Body of pancreas (tissue), 4 donors: ENCODE measurements at places on chromosomes 6 and 20. TPM values are rescaled to one million over a fixed set of nuclear protein-coding genes. Genes with fewer than 3 reads are reported as not detected.
A peak's percentile ranks its signal among the peaks of the same experiment; 100 is the strongest.

- DNase-seq = no peak
These were observed 9.4 kb downstream of the RAB5IF start for GRCh38 chr20:36614781-36615557.

The RAMACL gene
- 0.99 TPM for total RNA-seq

The HEY2 gene
- 2.6 TPM for total RNA-seq

DNA sequence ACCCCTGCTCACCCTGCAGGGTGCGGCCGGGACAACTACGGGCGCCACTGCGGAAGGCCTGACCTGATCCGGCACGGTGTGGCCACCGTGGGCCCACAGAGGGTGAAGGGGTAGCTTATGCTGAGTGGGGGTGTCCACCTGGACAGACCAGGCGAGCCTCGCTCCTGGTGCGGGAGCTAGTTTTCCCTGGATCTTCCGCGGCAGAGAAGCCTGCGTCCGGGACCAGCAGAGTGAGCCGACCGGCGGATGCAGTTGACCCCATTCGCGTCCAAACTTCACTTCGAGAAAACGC lies 38.2 kb downstream of the NCR2 start:
- no peak for DNase-seq

DNA sequence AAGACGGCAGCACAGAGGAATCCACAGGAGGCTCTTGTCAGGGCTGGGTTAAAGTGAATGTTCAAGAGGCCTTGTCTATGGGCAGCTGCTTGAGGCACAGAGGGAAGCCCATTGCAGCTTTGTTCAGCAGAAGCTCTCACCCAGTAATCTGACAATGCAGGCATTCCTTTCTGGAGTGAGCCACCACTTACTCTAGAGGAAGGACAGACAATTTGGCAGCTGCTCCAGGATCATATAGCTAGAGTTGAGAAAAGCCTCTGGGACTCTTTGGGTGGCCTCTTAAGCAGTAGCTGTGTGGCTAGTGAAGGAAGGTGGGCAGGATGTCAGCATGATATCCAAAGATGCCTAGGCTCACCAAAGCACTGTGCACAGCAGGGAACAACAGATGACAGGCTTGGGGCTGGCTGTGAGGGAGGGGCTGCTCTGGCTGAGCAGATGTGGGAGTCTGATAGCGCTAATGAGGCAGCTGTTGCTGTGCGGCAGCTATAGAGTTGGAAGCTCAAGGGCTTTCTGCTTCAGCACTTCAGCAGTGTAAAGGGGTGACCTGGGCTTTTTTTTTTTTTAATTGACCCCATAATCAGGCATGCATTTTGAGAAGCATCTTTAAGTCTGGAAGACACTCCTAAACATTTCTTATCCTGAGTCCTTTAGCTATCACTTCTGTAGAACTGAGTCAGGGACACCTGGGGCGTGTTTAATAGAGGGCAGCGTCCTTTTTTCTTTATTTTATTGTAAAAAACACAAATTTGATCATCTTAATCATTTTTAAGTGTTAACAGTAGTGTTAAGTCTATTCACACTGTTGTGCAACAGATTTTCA lies 27.2 kb downstream of the CMTR1 start:
- no peak for DNase-seq

DNA sequence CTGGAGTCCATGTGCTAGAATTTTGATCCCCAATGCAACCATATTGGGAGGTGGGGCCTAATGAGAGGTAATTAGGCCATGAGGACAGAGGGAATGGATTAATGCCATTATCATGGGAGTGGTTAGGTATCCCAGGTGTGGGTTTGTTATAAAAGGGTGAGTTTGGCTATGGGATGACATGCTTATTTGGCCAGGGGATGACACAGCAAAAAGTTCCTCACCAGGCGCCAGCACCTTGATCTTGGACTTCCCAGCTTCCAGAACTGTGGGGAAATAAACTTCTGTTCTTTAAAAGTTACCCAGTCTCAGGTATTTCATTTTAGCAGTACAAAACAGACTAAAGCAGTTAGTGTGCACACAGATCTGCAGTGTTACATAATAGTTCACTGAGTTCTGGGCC lies 84.1 kb downstream of the ADGB start:
- no peak for DNase-seq

DNA sequence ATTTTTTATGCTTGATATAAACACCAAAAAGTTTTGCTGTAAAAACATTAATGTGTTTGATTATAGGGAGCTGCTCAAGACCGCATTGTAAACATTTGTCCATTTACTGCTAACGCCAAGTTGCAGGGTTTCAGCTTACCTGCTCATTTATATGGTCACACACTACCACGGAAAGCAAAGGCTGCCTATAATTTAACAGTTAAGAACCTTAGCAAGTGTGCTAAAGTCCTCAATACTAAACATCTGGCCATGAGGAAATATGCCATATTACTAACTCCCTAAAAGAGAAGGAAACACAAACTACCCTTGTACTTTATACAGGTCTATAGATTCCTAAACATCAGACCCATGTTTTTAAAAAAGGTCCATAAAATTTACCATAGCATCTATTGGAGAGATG lies 129.5 kb downstream of the ASCC3 start:
- no peak for DNase-seq

- no peak for DNase-seq
These were observed 108.8 kb downstream of the PREX1 start for GRCh38 chr20:48718786-48719578.

The MDC1 gene
- 11.4 TPM for total RNA-seq

The ADGRB3 gene
- total RNA-seq = 1.3 TPM

DNA sequence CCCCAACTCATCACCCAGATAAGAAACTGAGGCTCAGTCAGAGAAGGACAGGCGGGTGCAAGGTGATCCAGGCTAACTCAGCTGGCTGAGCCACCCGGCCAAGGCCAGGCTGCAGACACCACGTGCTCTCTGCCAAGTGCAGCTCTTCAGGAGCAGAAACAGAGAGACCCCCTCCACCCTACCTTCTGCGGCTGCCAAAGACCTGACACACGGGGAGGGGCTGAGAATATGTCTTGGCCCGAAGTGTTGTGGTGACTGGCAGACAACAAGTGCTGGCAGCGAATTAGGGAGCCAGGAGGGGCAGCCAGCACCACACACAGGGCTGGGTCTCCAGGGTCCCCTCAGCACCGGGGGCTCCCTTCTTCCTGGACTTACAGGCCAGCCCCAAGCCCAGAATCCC lies 22.5 kb downstream of the PREX1 start:
- DNase-seq = no peak

DNA sequence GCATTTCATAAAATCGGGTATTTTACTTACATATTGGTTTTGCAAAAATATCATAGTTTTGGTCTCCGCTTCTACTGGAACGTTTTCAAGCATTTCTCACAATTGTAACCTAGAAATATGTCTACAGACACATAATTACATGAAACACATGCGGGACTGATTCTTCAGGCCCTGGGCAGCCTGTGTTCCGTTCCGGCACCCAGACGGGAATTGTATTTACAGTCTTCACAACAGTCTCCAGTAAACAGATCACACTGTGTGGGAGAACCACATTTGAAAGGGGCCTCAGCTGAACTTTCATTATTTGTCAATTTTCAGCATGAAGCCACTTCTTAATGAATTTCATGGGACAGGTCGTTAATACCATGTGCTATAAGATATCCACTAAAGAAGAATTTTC lies 196.9 kb downstream of the DST start:
- DNase-seq = no peak

DNA sequence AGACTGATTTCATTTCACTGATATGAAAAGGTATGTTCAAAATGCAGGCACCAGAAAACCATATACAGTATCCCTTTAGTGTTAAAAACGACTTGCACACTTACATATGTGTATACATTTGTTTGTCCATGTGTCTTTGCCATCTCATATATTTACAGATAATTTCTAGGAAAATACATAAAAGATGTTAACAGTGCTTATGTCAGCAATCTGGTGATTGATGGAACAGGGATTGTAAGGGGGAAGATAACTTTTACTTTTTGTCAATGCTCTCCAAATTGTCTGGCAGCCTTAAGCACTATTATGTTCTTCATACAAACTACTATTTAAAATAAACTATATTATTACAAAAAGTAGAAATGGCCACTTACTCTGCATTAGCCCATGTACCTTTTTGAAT lies 238.5 kb upstream of the DEFB112 start:
- DNase-seq = no peak

GRCh38 chr6:23394681-23395080 lies 731.3 kb upstream of the NRSN1 start:
- no peak for DNase-seq

DNA sequence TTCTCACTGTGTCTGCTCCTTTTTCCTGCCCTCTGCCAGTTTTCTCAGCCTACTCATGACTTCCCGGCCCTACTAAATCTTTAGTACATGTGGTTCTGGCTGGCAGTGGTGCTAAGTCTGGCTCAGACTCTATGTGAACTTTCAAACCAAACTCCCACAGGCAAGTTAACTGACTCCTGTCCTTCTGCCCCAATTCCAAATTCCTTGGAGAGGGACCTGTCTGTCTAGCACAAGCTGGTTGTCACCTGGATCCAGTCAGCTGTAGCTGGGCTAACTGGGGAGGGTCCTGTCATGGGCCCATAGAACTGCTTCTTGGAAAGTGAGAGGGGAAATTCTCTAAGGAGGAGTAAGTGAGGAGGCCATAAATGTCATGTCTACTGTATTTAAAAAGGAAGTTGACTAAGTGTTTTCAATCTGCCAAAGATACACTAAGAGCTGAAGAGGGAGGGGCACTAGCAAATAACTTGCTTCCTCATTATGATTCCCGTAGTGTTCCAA lies 240.1 kb downstream of the KCNQ5 start:
- DNase-seq = no peak

The CAPN11 gene
- not detected for total RNA-seq

The SPATA25 gene
- 2.6 TPM for total RNA-seq

GRCh38 chr6:52829046-52829817 lies 11.4 kb downstream of the GSTA5 start:
- DNase-seq = no peak

GRCh38 chr20:9200620-9201019 lies 131.7 kb downstream of the PLCB4 start:
- DNase-seq = no peak

DNA sequence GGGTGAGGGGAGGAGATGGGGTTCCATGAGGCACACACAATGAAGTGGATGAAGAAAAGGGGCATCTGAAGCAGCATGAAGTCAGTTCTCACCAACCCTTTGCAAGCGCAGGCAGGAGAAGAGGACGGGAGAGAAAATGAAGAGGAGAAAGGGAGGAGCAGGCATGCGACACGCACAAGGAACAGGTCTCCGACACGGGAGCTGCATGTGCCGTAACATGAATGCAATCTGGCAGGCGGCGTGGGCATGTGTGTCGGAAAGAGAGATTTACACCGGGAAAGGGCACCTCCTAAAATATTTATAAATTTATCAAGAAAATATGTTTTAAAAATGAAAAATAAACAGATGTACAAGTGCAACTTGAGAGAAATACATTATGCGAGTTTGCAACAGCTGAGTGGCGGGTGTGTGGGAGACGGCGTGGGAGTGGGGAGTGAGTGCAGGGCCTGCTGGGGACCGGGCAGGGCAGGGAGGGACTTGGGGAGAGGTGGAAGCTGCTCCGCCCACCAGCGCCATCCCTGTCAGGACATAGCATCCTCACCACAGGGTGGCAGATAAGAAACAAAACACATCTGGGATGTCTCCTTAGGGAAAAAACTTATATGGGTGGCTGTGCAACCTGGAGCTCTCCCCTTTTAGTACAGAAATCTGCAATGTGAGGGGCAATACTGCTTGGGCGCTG lies 40.6 kb downstream of the GJA10 start:
- no peak for DNase-seq

The NT5DC1 gene
- 10.9 TPM for total RNA-seq

DNA sequence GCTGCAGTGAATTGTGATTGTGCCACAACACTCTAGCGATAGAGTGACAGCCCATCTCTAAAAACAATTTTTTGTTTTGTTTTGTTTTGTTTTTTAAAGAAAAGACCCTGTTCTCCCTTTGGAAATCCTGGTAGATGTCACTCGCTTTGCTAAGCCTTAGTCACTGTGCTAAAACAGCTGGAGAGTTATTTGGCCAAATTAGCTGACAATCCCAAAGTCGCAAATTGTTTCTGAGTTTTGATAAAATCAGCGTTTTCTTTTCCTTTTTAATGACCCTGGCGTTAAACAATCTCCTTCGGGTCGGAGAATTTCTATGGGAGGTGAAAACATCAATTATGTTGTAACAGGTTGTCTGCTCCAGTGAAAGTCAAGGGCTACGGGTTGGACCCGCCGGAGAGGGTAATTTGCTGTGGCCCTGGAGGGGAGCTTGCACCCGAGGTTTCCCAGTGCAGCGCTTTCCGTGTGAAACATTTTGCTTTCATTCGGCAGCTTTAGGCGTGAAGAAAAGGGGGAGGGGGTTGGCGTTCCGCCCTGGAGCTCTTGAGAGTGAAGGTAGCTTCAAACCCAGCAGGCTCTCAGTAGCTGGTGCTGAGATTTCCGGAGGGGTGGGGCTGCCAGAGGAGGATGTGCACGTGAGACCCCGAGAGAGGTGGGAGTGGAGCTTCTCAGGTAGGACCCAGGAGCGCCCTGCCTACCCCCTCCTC lies 296.6 kb downstream of the PHACTR1 start:
- DNase-seq = peak; percentile 83

GRCh38 chr20:35491823-35492222 lies 36.4 kb downstream of the CEP250 start:
- no peak for DNase-seq

DNA sequence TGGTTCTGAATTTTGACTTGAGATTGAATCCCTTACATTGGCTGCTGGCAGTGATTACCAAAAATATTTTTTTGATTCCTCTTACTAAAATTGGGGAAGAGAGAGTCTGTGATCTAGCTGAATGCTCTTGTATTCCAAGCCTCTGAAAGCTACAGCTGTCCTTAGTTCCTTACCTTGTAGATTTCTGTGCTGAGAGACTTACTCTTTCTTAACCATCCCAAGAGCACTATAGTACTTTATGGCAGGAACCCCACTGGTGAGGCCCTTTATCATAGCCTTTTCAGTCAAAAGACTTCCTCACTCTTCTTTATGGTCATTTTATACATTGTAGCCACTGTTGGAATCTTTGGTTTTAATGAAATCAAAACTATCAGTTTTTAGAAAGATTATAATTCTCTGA lies 19.1 kb upstream of the ERVFRD-1 start:
- no peak for DNase-seq

DNA sequence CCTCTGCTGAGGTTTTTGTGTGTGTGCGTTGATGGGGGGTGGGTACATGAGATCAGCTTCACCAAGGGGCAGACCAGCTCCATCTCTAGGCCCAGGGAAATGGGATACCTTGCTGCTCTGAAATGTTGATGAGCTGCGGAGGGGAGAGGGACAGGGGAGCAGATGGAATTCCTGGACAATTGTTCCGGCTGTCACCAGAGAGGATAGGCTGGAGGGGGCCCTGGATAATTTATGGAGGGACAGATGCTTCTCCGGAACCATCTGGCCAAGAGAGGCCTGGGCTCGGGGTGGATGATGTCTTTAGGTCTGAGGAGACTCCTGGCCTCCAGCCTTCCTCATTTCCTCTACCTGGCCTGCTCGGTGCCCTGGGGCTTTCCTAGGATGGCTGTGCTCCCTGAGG lies 1.9 kb upstream of the TJAP1 start:
- DNase-seq = no peak

DNA sequence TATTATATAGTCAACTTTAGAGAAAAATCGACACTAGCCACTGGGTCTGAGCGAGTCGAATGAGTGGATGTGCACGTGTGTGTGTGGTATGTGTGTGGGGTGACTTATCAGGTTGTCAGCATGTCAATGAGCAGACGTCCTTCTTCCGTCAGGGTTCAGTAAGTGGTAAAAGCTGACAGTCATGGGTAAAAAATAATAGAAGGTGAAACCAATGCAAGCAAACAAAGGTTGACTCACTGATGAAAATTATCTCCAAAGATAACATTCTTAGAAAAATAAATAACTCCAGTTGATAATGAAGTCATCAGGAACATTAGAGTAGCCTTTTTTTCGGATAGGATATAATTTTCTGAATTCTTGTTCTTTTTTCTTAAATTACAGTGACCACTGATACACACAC lies 243.8 kb upstream of the FOXQ1 start:
- no peak for DNase-seq

The BHLHE23 gene
- total RNA-seq = not detected
